Hematopoietic multipotent progenitor cell treated with erythropoietin and hydrocortisone succinate and interleukin-3 and kit ligand, for 6 days (in vitro differentiated cells): ENCODE measurements at places on chromosomes 4 and X.

DNA sequence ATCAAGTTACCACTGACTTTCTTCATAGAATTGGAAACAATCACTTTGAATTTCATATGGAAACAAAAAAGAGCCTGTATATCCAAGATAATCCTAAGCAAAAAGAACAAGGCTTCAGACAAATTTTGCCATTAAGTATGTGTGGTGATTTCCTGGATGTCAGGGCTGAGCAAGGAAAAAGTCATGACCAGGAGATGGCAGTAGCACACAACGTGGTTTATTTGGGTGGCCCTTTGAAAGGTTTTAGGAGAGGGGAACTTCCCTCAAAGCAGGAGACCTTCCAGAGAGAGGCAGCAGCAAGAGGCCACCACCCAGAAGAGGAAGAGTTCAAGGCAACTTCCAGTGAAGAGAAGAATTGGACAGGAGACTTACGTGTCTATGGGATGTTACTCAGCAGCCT lies 18.1 kb upstream of the ZXDB start:
- peak; percentile 32 for DNase-seq

DNA sequence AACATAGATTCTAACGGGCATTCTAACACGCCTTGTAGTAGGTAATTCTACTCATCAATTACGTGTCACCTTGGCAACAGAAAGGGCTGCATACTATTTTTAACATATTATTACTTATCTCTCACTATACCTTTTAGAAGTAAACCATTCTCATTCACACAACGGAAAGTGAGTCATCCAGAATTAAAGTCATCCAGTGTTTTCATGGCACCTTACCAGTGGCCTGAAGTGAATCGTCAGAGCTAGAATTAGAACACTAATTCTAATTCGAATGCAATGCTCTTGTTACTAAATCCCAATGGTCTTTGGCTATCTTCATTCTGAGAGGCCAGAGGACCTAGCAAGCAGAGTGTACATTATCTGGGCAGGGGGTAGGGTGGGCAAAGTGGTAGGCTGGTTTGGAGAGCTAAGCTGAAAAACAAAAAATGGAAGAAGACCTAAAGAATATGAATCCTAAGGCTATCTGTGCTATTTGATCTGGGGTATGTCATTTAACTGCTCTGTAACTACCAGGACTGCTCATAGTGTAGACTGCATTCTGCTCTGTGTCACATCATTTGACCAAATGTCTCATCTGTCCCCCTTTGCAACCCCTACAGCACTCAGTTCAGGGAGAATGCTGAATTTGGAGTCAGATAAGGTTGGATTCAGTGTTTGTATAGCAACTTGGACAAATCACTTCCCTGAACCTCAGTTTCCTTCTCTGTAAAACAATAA lies 96.5 kb downstream of the HDAC8 start:
- DNase-seq, result no peak

- no peak for DNase-seq
These were observed 14.2 kb downstream of the DHX15 start for GRCh38 chr4:24570172-24570571.

GRCh38 chrX:150148749-150149672 lies 210.7 kb upstream of the EOLA2 start:
- DNase-seq, result no peak

DNA sequence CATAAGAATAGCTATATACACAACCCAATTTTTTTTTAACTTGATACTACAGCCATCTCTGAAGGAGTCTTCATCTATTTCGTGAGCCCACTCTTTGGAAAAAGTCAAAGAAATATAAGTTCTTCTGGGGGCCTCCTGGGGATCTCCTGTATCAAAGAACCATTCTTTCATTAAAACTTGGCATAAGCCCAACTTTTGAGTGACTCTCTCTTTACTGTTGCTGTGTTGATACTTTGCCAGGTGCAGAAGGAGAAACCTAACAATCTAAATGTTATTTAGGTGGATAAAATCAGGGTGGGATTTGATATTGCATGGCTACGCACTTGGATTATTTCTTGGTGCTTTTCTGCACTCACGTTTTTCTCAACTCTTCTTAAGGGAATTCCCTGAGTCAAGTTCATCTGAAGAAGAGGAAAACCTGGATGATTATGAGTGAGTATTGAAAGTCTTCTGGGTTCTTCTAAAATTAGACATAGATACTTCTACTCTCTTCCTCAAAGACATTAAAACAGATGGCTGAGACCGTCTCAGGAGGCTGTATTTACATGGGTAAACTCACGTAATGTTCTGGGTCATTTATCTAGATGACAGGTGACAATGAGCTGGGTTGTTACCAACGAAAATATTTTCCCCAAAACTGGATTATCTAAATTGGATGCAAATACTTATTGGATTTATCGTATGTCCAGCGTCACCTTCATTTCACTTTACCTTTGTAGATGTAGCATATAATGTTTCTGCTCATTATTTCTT lies 25.2 kb downstream of the BMX start:
- DNase-seq, result peak; percentile 37

DNA sequence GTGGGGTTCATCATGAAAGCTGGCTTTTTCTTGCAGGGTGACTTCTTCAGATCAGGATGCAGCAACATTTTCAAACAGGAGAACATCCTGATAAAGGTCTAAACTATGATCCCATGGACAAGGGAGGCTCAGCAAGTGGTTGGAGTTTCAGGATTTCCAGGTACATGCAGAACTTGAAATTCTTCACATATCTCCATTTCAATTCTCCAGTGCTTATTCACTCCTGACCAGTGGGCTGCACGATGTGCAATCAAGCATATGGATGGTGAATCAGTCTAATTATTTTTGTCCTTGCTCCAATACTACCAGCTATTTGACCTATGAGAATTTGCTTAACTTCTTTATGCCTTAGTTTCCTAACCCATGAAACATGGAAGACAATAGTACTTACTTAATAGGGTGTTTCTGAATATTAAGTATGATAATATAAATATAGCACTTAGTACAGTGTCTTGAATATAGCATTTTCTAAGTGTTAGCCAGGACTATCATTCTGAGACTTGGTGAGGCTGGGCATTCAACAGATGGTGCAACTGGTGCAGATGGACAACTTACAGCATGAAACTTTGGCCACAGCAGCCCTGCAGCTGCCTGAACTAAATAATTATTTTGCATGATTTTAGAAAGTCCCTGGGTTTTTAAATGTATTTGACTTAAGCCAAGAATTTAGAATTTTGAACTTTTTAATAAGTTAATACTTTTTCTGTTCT lies 92.4 kb downstream of the HPGD start:
- no peak for DNase-seq
